ENCODE measurements at places on chromosomes 3 and 15.
A peak's percentile ranks its signal among the peaks of the same experiment; 100 is the strongest.

- DNase-seq: no peak
Measured at GRCh38 chr3:99730870-99731269, 86.8 kb upstream of the CMSS1 start.

GRCh38 chr3:8987645-8988383 lies 24.5 kb upstream of the RAD18 start:
- DNase-seq: peak; percentile 70

DNA sequence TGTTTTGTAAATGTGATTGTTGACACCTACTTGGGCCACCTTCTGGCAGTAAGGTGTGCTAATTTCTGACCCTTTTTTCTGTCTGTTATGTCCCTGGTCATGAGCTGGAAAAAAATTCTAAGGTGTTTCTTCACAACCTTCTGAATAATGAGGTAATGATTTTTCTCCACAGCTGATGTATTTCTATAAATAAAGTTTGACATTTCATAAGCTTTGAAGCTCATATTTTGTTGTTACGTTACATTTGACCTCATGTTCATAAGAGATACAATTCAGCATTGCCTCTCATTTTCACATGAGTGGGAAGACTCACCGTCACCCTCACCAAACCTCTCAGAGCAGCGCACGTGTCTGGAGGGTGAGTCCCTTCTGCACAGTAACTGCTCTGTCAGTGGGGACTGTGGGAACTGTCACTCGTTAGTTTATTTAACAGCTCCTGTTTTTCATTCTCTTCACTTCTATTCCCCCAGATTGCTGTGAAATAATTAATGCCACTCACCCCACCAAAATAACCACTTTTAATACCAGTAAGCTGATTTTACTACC lies 140.9 kb downstream of the PLCL2 start:
- DNase-seq: no peak

DNA sequence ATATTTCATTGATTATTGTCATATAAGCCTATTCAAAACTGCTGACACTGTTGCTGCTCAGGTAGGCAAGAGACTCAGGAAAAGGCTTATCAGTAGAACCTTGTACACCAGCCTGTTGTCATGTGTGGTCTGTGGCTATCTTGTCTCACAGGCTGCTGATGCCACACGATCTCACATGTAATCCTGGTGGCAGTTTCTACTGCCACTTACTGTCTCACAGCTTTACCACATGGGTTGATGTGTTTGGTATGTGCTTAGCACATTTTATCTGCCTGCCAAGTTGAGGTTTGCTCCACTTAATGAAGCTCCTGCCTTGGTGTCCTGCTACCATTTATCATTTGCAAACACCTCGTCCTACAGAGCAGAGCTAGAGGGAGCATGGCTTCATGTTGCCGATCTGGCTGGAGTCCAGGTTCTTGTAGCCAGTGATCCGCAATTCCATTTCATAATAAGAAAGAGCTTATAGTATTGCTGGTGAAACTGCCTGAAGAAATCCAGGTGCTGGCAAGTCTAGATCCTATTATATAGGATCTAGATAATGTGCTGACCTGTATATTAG lies 637.9 kb downstream of the NLGN1 start:
- DNase-seq: no peak

DNA sequence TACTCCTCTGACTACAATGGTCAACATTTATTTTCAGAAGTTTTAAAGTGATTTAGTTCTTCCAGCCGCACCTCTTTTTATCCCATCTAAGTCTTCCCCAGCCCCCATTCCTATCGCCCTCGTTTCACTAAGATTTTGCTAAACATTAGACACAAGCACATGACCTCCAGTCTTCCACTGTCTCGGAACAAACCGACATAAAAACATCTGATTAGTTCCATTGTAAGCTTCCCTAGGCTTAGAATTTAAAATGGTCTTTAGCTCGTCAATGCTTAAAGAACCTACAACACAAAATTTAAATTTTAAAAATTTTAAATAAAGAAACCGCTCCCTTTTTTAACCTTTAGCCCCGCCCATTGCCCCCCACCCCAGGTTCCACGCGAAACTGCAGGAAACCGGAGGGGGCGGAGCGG lies 284 bp upstream of the TSC22D2 start:
- DNase-seq: no peak

DNA sequence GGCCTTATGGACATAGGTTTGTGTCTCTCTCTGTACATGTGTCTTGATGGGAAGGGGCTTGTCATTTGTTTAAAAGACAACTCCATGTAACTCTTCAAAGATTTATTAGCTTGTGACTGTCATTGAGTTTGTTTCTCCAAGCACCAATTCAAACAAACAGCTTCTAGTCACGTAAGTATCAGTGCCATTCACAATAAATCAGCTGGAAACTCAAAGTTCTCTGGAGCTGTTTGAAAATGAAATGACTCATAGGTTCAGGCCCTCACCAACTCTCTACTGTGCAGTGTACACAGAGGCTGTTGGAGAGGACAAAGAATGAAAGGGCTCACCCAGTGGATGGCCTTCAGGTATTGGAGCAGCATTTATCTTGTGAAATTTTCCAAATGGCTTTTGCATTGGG lies 476.3 kb downstream of the AGBL1 start:
- no peak for DNase-seq

- no peak for DNase-seq
Measured at GRCh38 chr3:115551016-115551415, 72.3 kb upstream of the GAP43 start.

GRCh38 chr3:15659254-15659975 lies 57.9 kb downstream of the BTD start:
- DNase-seq: no peak

GRCh38 chr3:189978753-189979152 lies 141.9 kb downstream of the P3H2 start:
- DNase-seq: no peak
